RCC 7860 (cell line): ENCODE measurements at places on chromosomes 3 and 15.

DNA sequence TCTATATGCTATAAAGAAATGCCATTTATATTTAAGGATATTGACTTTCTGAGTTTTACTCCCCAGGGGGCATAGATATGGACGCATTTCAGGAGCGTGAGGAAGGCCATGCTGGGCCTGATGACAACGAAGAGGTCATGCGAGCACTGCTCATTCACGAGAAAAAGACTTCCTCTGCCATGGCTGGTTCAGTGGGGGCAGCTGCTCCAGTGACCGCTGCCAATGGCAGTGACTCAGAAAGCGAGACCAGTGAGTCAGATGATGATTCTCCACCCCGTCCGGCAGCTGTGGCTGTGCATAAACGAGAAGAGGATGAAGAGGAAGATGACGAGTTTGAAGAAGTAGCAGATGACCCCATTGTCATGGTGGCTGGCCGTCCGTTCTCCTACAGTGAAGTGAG is 38.4 kb downstream of the GTF2E1 start:
- peak; percentile 92 for DNase-seq

- DNase-seq, result peak; percentile 45
Measured at GRCh38 chr15:62847900-62848489, 194.6 kb upstream of the TPM1 start.

DNA sequence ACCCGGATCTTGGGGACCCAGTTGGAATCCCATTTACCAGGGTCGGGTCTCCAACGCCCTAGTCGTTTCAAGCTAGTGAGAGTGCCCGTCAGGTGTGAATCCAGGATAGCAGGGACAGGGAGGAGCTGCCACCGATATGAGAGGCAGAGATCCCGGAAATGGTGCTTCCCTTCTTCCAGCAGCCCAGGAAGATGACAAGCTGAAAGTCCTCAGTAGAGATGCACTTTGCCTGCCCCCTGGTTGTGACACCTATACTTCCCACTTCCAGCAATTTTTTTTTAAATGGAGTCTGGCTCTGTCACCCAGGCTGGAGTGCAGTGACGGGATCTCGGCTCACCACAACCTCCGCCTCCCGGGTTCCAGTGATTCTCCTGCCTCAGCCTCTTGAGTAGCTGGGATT is 503.0 kb downstream of the NTRK3 start:
- peak; percentile 37 for DNase-seq

DNA sequence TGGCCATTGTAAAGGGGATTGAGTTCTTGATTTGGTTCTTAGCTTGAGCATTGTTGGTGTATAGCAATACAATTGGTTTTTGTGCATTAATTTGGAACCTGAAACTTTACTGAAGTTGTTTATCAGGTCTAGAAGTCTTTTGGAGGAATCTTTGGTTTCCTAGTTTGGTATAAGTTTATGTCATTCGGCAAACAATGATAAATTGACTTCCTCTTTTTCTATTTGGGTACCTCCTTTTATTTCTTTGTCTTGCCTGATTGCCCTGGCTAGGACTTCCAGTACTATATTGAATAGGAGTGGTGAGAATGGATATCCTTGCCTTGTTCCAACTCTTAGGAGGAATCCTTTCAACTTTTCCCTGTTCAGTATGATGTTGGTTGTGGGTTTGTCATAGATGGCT is 32.1 kb downstream of the SPESP1 start:
- DNase-seq, result no peak

DNA sequence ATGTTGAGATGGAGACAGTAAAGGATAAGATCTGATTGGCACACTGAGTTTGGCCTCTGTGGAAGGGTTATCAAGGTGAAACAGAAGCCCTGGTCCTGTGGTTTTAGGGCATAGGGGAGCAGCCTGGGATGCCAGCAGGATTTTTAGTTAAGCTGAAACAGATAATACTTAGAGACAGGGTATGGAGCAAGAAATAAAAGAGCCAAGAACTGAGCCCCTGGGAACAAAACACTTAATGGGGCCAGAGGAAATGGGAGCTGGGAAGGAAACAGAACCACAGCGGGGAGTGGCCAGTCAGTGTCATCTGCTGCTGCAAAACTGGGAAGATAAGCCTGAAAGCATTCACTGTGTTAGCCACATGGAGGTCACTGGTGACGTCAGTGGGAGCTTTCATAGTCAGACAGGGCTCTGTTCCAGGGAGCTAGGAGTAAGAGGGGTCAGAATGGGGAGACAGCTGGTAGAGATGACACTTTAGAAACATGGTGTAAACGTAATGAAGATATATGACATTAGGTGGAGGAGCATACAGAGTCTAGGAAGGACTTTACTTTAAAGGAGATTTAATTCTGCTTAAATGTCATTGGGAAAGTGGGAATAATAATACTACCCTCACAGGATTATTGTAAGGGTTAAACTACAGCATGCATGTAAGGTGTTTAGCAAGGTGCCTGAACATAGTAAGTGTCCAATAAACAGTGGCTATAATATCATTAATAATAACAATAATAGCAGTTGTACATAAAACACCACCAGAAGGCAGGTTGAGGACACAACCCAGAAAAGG is 172.7 kb upstream of the CTNNB1 start:
- peak; percentile 9 for DNase-seq

- no peak for DNase-seq
Measured at GRCh38 chr15:70098153-70098460, 390 bp upstream of the TLE3 start.

DNA sequence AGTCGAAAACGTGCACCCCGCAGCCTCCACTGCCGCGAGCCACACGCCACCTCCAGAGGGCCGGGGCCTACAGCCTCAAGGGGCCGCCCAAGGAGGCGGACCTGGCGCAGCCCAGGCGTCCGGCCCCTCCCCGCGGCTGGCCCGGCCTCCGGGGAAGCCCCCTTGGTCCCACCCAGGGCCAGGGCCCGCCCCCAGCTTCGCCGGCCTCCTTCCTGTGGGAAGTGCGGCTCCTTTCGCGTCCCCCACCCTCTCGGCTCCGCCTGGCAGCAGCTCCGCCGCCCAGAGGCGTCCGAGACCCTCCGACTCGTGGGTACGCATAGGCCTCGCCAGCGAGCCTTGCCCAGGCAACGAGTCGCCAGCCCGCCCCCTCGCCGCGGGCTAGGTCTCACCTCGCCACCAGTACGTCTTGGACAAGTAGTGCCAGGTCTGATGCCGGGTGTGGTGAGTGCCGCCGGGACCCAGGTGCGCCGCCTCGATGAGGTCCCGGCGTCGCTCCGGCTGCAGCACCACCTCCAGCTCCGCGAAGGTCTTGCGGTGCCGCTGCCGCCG is 642 bp downstream of the ZBTB11 start:
- DNase-seq, result peak; percentile 84

DNA sequence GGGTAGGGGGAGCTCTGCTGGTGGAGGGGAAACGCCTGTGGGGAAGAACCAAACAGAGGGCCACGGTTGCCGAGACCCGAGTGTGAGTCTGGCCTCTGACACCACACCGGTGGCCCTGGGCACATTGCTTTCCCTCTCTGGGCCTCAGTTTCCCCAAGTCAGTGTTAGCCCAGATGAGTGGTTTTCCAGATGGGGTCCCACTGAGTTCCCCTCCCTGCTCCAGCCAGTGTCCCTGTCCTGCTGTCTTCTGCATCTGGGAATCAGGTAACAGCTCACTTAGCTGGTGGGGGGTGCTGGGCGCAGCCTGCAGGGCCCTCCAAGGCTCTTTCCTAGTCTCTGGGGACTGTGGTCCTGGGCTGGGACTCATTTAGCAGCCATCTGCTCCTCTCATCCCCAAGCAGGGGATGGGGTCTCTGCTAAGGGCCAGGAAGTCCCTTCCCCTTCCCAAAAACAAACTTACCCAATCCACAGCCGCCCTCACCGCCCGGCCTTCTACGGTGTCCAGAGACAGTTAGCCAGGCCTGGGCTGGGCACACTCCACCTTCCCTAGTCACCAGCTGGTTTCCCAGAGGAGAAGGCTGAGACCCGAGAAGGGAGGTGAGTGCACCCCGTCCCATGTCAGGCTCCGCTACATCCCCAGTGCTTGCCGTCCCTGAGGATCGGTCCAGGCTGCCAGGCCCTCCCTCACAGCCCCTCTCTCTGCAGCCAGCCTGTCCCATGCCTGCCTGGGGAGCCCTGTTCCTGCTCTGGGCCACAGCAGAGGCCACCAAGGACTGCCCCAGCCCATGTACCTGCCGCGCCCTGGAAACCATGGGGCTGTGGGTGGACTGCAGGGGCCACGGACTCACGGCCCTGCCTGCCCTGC is 676 bp downstream of the GP9 start:
- no peak for DNase-seq

DNA sequence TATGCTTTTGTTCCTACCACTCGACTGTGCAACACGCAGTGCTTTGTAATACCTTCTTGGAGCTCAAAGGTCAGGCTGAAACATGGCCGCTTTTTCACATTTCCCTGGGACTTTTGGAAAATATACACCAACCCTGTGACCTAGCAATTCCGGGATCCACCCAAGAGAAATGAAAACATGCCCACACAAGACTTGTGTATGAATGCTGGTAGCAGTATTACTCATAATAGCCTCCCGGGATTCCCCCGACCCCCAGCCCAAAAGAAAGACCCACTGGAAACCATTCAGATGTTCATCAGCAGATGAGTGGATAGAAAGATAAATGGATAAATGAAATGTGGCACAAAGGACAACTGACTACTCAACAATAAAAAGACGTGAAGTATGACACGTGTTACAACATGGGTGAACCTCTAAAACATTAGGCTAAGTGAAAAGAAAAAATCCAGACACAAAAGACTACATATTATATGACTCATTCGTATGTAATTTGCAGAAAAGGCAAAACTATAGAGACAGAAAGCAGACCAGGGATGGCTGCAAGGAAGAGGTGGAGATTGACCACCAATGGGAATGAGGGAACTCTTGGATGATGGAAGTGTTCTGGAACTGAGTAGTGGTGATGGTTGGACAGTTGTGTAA is 104.1 kb downstream of the PGPEP1L start:
- peak; percentile 65 for DNase-seq

DNA sequence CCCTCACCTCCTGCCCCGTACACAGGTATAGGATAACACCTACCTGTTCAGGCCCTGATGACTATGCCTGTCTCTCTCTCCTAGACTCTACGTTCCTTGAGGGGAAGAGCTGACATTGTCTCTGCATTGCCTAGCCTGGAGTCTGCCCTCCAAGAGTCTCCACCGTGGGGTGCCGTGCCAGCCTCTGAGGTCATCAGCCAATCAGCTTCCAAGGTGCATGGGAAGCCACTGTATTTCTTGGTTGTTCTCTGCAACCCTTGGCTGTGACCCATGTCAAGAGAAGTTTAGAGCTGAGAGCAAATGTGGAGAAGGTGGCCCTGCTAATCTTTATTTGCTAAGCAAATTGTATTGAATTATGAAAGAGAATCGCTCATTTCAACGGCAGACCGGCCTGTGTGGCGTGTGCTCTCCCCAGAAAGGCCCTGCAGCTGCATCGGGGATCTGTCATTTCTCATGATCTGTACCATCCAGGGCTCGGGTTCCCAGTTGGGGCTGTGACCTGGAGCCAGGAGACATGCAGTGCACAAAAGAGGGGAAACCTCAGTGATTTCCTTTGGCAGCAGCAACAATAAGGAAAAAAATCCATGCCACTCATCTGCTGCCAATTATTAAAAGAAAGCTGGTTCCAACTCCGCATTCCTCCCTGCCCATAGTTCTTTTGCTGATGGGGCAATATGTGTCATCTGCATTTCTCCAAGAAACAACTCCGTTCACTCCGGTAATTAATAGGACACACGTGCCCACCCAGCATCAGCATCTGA is 182.2 kb downstream of the MEGF11 start:
- DNase-seq, result no peak

DNA sequence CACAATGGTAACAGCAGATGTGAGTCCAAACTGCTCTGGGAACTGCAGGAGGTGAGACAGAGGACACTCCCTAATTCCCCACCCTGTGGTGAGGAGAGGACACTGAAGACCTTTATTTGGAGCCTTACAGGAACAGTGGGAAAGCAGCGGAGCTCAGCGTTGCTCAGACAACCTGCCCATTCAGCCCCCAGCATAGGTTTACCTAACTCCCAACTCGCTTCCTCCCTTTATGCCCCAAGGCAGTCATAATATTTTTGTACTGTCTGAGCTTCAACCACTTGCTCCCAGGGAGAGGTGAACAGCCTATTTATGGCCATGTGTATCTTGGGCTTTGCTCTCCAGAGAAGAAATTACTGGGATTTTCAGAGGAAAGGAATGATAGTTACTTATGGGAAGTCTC is 34.1 kb downstream of the SHC4 start:
- DNase-seq, result no peak

DNA sequence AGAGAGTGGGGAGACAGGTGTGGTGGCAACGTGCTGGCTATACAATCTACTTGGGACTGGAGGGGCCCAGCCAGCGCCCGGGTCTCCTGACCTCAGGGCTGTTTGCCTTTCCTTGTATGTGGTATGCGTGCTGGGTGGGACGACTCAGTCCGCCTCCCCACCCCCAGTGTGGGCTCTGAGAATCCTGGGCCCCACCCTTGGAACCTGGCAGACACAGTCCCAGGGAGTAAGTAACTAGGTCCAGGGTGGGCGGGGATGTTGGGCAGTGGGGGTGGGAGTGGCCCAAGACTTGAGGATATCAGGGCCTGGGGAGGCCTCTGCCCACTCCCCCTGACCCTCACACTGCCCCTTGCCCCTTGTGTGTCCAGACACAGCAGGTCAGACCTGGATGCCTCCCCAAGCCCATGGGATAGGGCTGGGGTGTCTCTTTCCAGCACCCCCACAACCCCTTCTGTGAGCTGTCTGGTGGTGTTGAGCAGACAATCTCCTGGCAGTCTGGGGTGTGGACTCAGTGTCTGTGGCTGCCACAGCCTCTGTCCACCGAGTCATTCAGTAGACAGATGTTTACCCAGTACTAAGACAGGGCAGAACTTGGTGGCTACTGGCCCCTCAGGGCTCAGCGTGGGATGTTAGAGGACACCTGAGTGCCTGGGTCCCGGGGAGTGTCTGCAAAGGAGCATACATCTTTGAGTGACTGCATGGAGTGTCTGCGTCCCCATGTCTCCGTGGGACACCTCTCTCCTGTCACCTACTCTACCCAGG is 1.3 kb downstream of the CHST13 start:
- DNase-seq, result no peak

GRCh38 chr3:47008234-47008796 is 28.8 kb downstream of the NBEAL2 start:
- DNase-seq, result no peak

DNA sequence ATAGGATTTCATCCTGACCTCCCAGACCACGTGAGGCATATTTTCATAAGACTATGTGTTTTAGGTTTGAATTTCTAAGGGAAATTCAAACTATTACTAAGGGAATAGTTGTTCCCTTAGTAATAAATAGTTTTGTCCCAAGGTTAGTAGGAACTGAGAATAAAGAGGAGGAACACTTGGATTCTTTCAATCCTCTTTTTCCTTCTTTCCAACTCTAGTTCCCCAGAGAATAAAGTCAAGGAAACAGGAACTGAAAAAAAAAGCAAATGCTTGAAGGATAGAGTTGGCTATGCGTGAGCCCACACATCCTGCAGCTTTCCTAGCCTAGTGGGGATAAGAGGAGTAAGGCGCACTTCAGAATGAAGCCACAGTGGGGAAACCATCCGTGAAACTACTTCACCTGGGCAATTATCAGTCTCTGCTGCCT is 312.1 kb upstream of the TGFBR2 start:
- no peak for DNase-seq
